Hematopoietic multipotent progenitor cell treated with erythropoietin and hydrocortisone succinate and interleukin-3 and kit ligand, for 15 days (in vitro differentiated cells): ENCODE measurements at places on chromosomes 16 and 17.

GRCh38 chr16:14071576-14072271, 605 bp downstream of the MRTFB start:
- DNase-seq = no peak

GRCh38 chr17:48718761-48719641, 3.3 kb downstream of the PRAC1 start:
- no peak for DNase-seq

GRCh38 chr16:49498264-49498663, 124.7 kb downstream of the C16orf78 start:
- DNase-seq = no peak

GRCh38 chr16:59216291-59216690, 482.2 kb upstream of the GOT2 start:
- DNase-seq = no peak

GRCh38 chr16:88527186-88527936, 42.8 kb upstream of the ZC3H18 start:
- DNase-seq = peak; percentile 72

GRCh38 chr17:66807182-66807581, 27.7 kb upstream of the CACNG5 start:
- no peak for DNase-seq
